GM23248 (cell line): ENCODE measurements at places on chromosomes 12 and 14. TPM values are rescaled to one million over a fixed set of nuclear protein-coding genes. Genes with fewer than 3 reads are reported as not detected.

The NUAK1 gene
- total RNA-seq, result 29.6 and 45.7 TPM in 2 replicates

The ACVRL1 gene
- total RNA-seq, result 67.4 and 114 TPM in 2 replicates

DNA sequence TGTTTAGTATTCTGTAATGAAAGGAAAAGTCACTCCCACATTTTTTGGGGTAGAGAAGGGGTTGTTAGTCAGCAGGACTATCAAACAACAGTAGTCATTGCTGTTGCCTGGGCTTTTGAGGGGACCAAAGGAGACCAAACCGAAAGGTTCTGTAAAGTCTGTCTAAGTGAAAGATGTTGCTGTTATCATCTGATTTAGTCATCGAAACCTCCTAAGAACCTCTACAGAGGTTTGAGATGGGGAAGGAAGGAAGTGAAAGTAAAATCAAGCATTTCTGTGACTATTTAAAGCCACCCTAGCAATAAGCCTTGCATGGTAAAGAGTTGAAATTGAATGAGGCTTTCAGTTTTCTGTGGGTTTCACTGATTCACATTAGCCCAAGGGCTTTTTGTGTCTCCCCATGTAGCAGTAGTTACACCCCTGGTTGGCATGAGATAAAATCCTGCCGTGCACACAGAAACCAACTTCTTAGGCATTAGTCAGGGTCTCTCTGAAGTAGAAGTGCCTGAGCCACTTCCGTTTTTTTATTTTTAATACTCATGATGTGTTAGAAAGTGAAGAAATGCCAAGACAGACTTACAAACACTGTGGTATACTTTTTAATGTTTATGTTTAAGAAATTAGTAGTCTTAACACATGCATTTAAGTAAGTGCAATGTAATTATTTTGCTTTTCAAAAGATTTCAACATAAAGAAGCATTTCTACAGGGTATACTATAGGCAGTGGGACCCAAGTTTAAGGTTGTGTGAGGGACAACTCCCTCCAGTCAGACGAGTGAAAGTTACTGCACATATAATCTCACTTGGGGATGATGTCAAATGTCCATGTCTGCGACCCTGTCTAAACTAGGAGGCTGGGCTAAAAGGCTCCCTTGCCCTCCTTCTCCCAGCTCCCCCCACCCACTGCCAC is 50.4 kb downstream of the DYRK2 start:
- H3K4me1 ChIP-seq, result peaks cover 29% of the 10 kb centered on the region
- H3K4me3 ChIP-seq, result peak overlapping the region; percentile 82
- H3K27me3 ChIP-seq, result no peaks in the 10 kb centered on the region
- no peaks in the 10 kb centered on the region for H3K36me3 ChIP-seq

GRCh38 chr12:89525305-89525823 is 483 bp downstream of the POC1B start:
- peak; percentile 64 for DNase-seq
- H3K4me3 ChIP-seq, result peak overlapping the region; percentile 94
- H3K36me3 ChIP-seq, result no peaks in the 10 kb centered on the region

The ENDOU gene
- 0.22 TPM in 1 of 2 replicates, not detected in the other for total RNA-seq

- no peaks in the 10 kb centered on the region for H3K36me3 ChIP-seq
- H3K27ac ChIP-seq, result no peak overlapping the region
- no peak overlapping the region for H3K4me3 ChIP-seq
- H3K4me1 ChIP-seq, result peaks cover 8% of the 10 kb centered on the region; the same call in 1 of the 2 replicates
Observed at GRCh38 chr14:89205137-89205740, 211.8 kb downstream of the FOXN3 start.

The EML1 gene
- total RNA-seq, result 17.9 and 35.8 TPM in 2 replicates
